ENCODE measurements at places on chromosomes 1 and 21. TPM values are rescaled to one million over a fixed set of nuclear protein-coding genes. Genes with fewer than 3 reads are reported as not detected.

OR2T35 gene
- not detected for total RNA-seq

ITLN2 gene
- 0.57 TPM for total RNA-seq

CNR2 gene
- total RNA-seq: 0.02 TPM

TSPEAR gene
- total RNA-seq: not detected
